HAP-1 (cell line): ENCODE measurements at places on chromosomes 3 and 15.
A peak's percentile ranks its signal among the peaks of the same experiment; 100 is the strongest.

- no peak for DNase-seq
Measured at GRCh38 chr3:187085021-187085666, 54.2 kb downstream of the RPL39L start.

DNA sequence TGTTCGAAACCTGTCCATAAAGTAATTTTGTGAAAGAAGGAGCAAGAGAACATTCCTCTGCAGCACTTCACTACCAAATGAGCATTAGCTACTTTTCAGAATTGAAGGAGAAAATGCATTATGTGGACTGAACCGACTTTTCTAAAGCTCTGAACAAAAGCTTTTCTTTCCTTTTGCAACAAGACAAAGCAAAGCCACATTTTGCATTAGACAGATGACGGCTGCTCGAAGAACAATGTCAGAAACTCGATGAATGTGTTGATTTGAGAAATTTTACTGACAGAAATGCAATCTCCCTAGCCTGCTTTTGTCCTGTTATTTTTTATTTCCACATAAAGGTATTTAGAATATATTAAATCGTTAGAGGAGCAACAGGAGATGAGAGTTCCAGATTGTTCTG, 44.4 kb downstream of the AGTR1 start:
- DNase-seq = peak; percentile 99

- no peak for DNase-seq
Measured at GRCh38 chr3:85193565-85193964, 234.8 kb downstream of the CADM2 start.

- no peak for DNase-seq
Measured at GRCh38 chr3:183807209-183807728, 18.1 kb downstream of the MAP6D1 start.

GRCh38 chr15:35465783-35466182, 80.2 kb downstream of the DPH6 start:
- DNase-seq = no peak

DNA sequence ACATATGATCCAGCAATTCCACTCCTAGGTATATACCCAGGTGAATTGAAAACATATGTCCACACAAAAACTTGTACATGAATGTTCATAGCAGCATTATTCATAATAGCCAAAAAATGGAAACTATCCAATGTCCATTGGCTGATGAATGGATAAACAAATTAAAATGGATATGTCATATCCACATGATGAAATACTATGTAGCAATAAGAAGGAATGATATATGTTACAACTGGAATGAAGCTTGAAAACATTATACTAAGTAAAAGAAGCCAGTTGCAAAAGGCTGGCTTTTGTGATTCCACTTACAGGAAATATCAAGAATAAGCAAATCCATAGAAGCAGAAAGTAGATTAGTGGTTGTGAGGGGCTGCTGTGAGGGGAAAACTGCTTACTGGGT, 33.7 kb downstream of the BNC1 start:
- no peak for DNase-seq

DNA sequence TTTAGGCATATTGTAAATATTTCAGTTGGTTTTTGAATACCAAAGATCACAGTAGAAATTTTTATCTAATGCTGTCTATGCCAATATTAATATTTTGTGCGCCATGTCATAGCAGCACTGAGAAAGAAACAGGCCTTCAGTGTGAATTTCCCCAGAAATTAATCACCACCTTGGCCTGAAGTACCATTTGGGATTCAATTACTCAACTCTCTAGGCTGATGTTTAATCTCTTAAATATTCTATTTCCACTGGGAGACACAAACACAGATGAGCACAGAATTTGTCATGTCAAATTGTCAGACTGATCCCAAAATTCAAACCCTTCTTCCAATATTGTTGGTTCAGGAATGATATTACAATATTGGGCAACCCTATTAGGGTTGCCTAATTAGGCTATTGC, 509.3 kb downstream of the ROBO1 start:
- no peak for DNase-seq

DNA sequence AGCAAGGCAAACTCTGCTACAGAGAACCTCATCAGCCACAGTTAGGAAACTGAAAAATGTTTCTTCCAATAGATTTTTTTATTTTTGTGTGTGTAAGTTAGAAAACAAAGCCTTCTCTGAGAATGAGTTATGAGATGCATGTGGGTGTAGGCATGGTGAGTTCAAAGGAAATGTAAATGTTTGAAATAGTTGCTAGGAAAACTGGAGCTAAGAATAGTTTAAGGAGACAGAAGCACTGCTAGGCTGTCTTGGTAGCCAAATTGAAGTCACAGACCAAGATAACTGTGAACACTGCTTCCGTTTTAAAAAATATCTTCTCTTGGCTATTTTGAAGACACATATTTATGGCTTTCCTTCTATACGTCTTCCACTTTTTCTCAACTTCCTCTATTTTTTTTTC, 1501.2 kb upstream of the CADM2 start:
- DNase-seq = no peak

DNA sequence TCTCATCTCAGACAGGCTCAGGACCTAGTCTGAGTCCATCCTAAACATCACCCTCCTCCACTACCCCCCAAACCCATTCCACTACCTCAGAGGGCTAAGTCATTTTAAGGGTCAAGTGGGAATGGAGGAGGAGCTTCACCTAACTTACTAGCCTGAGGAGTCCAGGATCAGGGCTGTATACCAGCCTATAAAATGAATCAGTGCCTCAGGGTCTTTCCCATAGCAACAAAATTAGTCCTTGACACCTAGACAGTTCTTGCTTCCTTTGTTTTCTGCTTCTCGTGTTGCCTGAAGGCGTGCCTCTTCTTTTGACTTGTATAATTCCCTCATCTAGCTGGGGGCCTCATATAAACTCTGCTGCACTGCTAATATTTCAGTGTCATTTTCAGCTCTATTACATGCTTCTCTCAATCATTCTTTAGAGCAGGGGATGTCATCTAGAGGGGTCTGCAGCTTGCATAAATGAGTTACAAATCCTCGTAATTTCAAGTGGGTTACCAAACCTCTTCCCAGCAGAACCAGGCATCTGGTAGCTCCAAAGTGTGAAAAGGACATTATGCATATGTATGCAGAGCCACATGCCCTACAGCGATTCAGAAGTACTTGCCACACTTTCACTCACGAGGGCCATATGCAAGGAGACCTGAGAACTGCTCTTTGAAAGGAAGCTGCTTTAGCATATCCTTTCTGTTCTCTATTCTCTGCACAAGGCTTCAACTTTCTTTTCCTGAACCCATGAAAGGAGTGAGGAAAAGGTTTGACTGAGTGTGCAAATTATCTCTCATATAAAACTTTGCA, 311.7 kb upstream of the SEMA6D start:
- DNase-seq = no peak

GRCh38 chr3:179882292-179882691, 154.4 kb downstream of the PEX5L start:
- peak; percentile 79 for DNase-seq
